ENCODE measurements at places on chromosomes 3 and 15.

DNA sequence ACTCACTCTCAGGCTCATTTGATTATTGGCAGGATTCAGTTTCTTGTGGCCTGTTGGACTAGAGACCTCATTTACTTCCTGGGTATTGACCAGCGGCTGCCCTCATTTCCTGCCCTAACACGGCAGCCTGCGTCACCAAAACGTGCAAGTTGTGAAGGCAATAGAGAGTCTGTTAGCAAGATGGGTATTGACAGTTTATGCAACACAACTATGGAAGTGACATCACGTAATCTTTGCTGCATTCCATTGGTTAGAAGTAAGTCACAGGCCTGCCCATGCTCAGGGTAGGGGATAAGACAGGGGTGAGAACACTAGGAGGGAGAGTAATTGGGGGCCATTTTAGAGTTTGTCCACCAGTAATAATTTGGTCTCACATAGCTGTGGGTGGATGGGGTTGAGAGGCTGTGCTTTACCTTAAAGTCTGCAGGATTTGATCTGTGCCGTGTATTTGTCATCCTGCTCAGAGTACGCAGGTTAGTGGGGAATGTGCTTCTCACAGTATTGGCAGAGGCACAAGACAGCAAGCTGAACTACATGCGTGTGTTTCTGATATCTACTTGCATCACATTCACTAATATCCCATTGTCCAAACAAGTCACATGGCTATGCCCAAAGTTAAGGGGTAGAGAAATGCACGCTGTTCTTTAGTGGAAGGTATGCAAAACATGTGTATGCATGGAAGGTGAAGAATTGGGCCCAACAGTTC lies 83.3 kb downstream of the EDEM1 start:
- DNase-seq = no peak

GRCh38 chr3:48222616-48223513 lies at the start of gene CAMP:
Gene CAMP, plus strand, starts transcription at chr3:48223495. Its CDS starts 17 bp downstream, at chr3:48223512.
- DNase-seq = no peak

DNA sequence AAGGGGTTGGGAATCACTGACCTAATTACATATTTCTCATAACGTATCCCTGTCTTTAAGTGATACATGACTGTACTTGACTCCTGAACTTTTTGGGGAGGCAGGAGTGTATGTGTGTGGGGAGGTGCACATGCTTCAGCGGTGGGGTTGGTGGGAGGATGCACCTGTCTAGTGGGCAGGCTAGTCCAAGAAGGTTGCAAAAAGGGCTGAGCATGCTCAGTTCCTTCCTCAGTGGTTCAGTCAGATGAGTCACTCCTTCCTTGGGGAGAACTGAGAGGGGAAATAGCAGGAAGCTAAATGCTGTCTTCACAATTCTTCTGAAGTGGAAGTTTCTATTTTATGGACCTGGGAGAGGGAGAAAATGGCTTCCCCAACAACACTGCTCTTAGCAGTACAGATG lies 24.6 kb upstream of the AP4E1 start:
- no peak for DNase-seq

GRCh38 chr3:71734881-71735280 lies 9.7 kb upstream of the EIF4E3 start:
- DNase-seq = no peak

All from activated CD8-positive, alpha-beta memory T cell treated with anti-CD3 and anti-CD28 coated beads for 48 hours (primary cell).